ENCODE measurements at places on chromosomes 1 and 21.

- no peak for DNase-seq
Observed at GRCh38 chr1:171488190-171488929, 3.0 kb downstream of the PRRC2C start.

DNA sequence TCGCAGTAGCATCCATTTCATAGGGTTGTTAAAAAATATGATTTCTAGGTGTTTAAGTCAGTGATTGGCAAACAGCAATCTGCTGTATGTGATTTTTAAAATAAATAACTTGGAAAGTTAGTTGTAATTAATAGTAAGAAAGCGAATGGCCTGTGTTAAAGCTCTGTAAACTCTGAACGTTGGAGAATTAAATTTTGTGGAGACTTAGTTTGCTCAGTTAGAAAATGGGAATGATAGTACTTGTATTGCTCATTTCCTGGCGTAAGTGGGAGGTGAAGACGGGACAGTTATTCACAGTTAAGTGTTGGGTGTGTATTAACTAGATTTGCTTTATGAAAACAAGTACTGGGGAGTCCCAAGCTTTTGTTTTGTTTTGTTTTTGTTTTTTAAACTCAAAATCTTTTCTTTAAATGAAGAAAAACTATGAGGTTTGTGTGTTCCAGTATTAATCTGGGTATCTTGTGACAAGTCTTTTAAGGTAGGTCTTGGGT lies 995 bp downstream of the CACYBP start:
- no peak for DNase-seq

- no peak for DNase-seq
Observed at GRCh38 chr1:66253330-66253921, 280.5 kb upstream of the SGIP1 start.

DNA sequence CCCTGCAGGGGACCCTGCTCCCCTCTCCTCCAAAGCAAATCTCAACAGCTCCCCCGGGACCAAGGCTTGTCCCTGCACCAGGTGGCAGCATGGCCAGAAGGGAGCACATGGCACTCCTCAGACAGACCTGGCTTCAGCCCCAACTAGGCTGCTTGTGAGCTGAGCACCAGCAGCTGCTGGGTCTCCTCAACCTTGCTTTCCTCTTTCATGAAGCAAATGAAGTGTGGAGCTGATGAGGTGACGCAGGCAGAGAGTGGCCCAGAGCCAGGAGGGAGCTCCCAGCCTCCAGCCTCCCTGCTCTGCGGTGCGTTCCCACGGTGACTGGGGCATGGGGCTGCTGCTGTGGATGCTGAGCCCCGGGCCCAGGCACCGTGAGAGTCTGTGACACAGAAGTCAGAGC lies 34.0 kb downstream of the MEGF6 start:
- no peak for DNase-seq

DNA sequence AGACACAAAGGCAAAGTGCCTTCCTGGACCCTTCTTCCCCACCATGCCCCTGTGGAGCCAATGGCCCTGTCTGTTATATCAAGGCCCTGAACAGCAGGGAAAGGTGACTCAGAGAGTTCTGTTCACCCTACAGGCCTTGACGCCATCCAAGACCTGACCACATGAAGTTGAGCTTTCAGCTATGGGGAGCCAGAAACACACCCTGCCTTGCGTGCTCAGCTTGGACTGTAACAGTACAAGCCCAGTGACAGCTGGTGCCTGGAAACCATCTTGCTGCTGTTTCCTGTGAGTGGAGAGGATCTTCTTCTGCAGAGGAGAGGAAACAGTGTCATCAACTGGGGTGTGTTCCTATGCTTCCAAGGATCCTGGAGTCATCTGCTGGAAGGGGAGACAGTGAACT lies 165.0 kb upstream of the IRF2BP2 start:
- no peak for DNase-seq

GRCh38 chr1:56868761-56869160 lies 14.2 kb downstream of the C8A start:
- DNase-seq = no peak

DNA sequence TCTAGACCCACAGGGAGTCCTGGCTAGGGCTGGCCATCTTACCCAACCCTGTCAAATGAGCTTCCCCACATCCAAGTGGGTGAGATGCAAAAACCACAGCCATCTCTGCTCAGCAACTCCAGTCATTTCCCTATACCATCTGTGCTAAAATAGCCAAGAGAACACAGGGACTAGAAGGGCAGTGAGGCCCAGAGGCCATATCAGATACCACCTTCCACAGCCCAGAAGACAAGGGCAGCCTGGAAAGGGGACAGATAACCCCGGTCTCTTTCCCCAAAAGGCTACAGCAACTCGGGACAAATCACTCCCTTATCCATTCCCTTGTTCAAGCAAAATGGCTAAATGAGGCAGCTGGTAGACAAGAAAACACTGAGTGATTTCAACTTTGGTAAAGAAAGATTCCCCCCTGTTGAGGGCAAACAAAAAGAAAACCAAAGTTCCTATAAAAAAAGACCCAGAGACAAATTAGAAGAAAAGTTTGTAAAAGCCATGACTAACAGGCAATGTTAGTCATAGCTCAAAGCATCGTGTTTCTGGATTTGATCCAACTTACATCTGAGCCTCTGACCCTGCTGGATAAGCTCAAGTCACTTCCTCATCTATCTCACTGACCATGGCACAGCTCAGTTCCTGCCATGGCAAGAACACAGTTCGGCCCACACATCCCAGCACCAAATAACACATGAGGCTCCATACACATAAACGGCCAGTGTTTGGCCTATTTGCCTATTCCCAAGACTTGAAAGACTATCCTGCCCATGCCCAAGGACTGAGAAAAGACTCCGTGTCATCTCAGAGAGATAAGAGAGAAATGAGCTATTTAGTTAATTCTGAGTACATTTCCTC lies 3.1 kb downstream of the LAMB3 start:
- no peak for DNase-seq

DNA sequence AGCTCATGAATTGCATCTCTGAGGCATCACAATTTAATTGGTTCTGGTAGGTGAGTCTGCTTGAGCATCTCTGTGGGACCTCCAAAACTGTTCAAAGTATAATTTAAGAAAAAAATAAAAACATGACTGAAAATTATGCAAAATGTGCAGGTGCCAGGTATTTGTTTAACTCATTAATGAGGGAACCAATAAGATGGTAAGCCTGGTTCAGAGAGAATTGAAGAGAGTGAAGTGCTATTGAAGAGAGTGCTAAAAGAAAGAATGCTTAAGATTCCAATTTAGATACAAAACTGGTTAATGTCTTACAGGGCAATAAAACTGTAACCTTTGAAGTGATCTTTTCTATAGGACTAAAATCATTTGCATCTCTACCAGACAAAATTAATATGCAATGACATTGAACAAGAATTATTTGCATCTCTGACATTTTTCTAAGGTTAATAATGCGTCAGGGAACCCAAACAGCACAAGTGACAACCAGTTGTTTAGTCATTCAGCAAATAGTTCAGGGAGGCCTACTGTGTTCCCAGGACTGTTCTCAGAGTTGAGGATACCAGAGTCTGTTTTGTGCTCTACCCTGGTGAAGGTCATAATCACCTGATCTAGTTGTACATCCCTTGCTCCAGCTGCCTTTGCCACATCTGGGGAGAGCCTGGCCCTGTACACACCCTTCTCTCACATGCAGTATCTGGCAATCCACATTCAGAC lies 183.5 kb downstream of the PATJ start:
- no peak for DNase-seq

DNA sequence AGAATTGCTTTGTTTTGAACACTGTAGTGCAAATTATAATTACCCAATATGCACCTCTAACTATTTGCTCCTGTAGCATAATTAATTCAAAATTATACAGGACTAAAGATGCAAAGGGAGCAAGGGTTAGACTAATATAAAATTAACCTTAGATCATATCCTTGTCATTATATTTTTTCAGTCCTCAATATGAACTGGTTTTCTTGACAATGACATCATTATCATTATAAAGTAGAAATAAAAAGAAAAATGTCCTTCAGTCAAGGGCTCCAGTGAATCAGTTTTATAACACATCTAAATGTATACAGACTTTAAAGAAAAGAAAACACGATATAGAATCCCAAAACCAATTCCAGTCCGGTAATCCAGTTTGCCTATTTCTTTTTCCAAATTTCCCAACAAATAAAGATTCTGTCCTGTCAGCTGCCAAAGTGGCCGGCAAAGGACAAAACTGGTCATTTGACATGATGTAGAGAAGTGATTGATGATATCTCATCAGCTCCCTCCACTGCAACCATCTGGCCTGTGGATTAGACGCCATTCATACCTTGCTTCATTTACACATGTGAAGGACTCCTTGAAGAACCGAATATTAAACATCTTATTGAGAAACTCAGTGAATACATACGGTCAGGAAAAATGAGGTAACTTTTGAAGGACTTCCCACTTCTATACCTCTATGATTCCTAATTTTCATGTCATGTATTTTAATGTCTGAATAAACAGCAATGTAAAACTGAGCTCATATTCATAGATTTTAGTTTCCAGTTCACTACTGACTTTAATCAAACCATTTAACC lies 15.5 kb downstream of the DPYD start:
- no peak for DNase-seq

- DNase-seq = no peak
Observed at GRCh38 chr1:168088511-168089325, 48.0 kb downstream of the GPR161 start.

DNA sequence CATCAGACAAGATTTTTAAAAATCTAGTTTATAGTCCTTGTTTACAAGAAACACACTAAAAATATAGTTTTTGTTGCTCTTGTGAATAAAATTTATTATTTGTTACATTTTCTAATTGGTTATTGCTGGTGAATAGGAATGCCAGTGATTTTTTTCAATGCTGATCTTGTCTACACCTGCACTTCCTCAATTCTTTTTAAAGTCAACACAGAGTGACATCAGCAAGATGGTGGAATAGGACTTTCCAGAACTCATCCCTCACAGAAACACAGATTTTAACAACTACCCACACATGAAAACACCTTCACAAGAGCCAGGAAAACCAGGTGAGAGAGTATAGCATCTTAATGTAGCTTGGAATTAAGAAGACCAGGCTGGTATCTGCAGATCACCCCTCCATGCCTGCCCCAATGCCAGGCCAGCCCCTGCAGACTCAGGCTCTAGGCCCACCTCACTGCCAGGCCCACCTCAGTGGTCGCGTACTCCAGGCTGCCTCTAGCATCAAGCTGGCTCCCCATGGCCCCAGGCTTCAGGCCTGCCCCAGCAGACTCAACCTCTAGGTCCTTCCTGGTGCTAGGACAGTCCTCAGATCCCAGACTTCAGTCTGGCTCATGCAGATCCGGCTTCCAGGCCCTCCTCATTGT lies 117.6 kb downstream of the WDR3 start:
- DNase-seq = no peak

DNA sequence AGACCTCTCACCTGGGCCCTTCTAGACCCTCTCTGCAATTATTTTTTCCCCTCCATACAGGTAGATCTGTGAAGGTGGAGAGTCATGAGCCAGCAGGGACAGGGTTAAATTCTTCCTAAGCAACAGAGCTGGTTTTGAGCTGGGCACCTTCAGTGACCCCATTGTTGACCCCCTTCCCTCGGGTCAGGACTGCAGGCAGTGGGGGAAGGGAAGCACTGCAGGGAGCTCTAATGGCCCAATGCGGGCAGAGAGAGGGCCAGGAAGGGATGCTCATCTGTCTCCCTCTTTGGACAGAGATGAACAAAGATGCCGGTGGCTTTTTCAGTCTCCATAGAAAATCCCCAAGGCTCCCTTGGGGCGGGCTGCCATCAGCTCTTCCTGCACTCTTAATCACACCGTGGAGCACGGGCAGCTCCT lies 21.4 kb downstream of the SOX13 start:
- no peak for DNase-seq

- DNase-seq = no peak
Observed at GRCh38 chr1:234495231-234495990, 16.4 kb upstream of the TARBP1 start.

GRCh38 chr21:44845418-44846223 lies 27.8 kb upstream of the SUMO3 start:
- peak; percentile 22 for DNase-seq

DNA sequence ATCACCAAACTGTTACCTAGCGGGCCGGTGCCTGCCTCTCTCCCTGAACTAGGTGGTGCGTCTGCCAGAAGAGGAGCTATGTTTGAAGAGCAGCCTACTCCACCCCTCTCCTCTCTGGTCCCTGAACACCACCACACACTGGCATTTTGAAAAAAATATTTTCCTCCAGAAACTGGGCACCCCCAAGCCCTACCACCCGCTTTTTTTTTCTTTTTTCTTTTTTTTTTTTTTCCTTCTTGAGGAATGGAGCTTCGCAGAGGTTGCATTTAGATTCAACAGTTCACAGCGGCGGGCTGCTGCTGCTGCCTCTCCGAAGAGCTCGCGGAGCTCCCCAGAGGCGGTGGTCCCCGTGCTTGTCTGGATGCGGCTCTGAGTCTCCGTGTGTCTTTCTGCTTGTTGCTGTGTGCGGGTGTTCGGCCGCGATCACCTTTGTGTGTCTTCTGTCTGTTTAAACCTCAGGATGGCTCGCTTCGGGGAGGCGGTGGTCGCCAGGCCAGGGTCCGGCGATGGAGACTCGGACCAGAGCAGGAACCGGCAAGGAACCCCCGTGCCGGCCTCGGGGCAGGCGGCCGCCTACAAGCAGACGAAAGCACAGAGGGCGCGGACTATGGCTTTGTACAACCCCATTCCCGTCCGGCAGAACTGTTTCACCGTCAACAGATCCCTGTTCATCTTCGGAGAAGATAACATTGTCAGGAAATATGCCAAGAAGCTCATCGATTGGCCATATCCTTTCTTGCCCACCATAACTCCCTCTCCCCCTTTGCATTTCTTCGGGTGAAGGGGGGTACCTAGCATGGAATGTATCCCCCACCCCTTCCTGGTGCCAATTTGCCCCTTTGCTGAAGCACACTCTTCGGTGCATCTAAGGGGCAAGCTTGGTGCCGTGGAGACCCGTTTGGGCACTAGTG lies at the start of gene CACNA1E:
TSS of gene CACNA1E (plus strand) at position 233 of the 911 bp plus-strand sequence. CDS start at position 461, 228 bp downstream.
- DNase-seq = no peak

DNA sequence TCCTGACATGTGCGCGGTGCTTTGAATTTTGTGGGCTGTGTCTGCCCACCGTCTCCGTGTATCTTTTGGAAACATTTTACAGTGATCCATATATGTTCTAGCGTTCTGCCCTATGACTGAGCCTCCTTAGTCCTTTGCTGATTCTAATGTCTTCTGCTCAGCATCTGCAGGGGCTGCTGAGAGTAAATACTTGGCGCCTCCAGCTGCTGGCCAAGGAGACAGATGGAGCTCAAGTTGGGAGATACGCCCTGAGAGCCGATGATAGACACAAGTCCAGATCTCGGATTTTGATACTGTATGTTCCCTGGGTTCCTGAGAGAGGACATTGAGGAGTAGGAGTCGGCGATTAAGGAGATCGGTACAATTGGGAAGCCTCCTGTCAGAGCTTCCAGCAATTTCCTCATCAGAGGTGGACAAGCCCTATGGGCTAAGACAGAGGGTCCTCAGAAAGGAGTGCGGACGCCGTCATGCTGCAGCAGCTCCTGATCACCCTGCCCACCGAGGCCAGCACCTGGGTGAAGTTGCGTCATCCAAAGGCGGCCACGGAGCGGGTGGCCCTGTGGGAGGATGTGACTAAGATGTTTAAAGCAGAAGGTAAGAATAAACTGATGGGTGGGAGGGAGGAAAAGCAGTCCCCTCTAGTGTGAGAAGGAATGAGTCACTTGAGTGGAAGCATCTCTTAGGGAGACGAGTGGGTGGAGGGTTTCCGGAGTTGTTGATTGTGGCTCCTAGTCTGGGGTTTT lies 390 bp downstream of the ZFP69B start:
- DNase-seq = peak; percentile 58
